Esophagus squamous epithelium (tissue), 5 donors: ENCODE measurements at places on chromosomes 7 and 10.

DNA sequence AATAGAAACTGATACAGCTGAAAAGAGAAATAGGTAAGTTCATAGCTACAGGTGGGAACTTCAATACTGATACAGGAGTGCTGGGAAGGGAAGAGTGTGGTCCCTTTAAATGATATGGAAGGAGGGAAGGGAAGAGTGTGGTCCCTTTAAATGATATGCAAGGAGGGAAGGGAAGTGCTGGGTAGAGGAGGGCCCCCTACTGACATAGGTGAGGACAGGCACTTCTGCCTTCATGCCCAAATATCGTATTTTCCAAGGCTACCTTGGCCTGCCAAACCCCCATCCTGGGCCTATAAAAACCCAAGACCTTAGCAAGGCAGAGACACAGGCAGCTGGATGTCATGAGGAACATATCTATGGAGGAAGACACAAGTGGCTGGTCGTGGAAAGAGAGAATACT is 92.3 kb downstream of the MAGI2 start:
- DNase-seq = no peak

DNA sequence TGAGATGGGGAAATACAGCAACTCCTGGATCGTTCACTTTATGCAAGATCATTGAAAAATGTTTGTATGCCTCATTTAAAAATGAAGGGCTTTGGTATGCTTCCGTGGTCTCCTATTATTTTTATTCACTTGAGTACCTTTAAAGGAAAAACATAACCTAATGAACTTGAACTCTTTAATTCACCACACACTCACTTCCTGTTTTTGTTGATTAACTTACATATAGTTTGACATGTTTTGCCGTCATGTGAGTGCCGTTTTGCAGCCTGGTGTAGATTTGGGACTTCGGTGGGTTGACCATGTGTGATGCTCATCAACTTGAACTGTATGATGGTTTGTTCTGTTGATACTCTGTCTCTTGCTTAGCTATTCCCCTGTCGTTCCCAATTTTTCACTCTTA is 28.9 kb downstream of the CASP7 start:
- DNase-seq = no peak

DNA sequence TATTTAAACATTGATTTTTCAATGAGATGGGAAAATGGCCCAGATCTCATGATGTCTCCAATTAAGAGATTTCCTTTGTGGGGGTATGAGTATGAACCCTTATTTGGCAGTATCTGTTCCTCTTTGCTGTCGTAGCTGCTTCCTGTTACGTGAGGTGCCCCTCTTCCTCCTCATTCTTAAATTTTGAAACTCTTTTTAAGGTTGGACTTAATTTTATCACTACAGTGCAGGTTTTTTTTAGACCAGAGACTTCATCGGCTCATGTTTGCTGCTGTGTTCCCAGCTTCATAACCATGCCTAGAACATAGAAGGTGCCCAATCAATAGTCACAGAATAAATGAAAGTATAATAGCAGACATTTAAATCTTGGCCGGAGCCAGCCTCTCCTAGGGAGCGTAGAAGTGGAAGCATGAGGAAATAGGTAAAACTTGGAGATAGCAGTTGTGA is 2.4 kb downstream of the MIOS start:
- no peak for DNase-seq

- DNase-seq = no peak
Measured at GRCh38 chr10:87538092-87539015, 33.7 kb downstream of the MINPP1 start.

DNA sequence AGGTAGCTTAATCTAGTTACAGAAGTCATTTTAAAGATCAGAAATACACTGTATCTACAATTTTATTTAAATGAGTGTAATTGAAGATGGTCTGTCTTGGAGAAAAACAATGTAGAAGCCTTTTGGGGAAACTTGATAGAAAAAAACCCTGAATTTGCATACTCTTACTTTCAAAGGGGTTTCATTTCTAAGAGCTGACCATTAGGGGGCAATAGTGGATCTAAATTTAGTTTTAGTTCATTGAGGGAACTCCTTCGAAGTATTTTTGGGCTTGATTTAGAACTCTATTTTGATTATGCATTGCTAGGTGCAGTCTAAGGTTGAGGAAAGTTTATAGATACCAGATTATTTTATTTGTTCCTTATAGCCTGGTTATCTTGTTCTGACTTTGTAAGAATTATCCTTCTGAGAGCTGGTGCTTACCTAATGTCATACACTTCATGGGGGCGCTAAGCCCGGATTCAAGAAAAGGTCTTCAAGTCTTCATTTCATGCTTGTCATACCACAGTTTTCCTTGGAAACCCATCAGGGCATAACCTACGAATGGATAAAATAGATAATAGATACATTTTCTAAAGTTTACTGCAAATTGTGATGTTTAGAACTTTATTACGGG is 69.1 kb upstream of the MXI1 start:
- no peak for DNase-seq

DNA sequence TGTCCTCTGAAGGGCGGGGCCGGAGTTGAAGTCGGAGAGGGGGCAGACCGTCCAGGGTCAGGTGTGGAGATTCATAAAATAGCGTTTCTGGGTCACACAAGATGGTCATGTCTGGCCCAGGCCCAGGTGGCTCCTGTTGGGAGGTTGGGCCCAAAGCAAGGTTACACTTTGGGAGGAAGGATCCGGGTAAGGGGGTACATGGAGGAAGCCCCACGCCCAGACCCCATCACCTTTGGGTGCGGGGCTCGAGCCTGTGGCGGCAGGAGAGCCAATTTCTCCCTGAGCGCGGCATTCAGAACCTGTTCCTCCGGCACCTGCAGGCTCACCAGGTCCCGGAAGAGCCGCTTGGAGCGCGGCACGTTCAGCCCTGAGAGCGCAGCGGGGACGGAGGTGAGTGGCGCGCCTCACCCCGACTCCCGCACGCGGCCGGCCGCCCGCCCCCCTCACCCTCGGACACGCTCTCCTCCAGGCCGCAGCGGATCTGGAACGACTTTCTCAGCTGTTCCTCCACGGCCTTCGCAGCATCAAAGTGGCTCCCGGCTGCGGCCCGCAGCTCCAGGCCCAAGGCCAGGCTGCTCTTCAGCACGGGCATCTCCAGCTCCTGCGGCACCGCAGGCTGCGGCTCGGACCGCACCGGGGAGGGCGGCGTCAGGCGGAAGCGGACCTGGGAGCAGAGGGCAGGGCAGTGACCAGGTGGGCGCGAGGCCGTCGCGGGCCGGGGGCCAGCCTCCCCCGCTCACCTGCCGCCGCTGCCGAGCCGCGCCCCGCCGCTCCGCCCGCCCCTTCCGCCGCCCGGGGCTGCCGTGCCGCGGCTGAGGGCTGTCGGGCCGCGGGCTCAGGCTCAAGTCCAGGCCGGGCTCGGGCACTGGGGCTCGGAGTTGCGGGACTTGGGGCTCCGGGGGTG is 644 bp downstream of the PPP1R35 start:
- no peak for DNase-seq

DNA sequence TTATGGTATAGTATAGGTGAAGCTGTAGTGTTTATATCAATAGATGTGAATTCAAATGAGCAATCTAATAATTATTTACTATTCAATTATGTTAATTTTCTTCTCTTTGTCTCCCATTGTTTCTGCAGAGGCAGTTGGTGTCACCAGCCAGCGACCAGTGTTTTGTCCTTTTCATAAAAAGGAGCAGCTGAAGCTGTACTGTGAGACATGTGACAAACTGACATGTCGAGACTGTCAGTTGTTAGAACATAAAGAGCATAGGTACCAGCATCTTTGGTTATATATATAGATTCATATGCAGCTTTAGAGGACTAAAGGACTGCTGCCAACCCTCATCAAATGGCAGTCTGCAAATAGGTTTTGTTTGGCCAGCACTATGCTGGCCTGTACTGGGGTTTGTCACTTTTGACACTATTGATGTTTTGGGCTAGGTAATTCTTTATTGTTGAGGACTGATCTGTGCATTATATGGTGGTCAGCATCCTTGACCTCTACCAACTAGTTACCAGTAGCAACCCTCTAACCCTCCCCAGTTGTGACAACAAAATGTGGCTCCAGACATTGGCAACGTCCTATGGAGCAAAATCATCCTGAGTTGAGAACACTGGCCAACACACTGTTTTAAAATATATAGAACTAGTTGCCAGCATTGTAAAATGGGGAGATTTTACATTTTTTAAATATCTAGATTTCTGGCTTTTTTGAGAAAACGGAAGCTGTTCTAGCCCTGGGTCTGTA is 59.2 kb downstream of the TRIM24 start:
- DNase-seq = no peak

GRCh38 chr10:31033147-31033546 is 1.5 kb upstream of the ZNF438 start:
- no peak for DNase-seq

- DNase-seq = no peak
Measured at GRCh38 chr7:35003679-35004303, 33.5 kb downstream of the DPY19L1 start.

GRCh38 chr7:155729847-155730246 is 82.4 kb downstream of the SHH start:
- DNase-seq = no peak

DNA sequence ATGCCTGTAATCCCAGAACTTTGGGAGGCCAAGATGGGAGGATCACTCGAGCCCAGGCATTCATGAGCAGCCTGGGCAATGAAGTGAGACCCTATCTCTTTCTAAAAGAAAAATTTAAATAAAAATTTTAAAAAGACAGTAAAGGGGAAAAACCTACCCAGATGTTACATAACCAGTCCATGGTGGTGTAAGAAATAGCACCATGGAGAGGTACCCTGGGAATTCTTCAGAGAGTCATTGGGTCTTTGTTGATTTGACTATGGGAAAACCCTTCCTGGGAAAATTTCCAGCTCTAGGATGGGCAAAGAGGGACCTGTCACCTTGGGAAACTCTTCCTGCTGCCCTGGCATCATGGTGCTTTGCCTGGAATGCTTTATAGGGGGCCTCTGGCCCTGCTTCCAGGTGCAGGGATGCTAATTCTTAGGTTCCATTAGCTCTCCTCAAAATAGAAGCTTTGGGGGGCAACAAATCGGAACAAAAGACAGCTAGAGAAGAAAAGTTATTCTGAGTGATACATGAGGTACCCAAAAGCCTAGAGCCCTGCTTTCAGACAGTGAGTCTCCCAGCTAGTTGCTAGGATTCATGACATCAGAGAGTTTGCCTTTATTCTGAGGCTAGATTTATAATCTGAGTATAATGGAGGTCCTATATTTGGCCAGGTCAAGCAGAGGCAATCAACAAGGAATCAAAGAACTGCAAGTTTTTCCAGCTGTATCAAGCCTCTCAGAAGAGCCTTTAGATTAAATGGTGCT is 10.1 kb downstream of the CCDC136 start:
- no peak for DNase-seq

- DNase-seq = no peak
Measured at GRCh38 chr7:80921130-80921529, 2.3 kb upstream of the SEMA3C start.

GRCh38 chr10:80567292-80567691 is 29.6 kb downstream of the SH2D4B start:
- DNase-seq = no peak

- no peak for DNase-seq
Measured at GRCh38 chr7:40709062-40709964, 574.5 kb downstream of the SUGCT start.
